CD4-positive, alpha-beta T cell treated with Interleukin-17A for 1 hour (primary cell): ENCODE measurements at places on chromosomes 2 and 18.

DNA sequence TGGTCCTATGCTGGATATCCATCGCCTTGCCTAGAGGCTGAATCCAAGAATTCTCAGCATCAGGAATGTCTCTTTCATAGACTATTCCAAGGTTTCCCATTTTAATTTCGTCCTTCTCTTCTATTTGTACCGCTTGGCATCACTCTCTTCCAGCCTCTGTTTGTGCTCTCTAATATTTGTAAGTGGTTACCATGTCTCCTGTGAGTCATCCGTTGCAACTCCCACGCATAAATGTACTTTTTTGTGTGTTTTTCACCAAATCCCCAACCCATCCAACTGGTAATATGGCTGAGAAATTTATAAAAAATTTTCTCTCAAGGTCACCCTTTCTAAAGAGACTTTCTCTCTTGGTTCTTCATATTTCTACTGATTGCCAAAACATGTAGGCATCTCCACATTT lies 21.8 kb downstream of the COLEC12 start:
- no peak for DNase-seq

- DNase-seq, result no peak
These were observed 121.8 kb downstream of the CDC42EP3 start for GRCh38 chr2:37549598-37549997.

DNA sequence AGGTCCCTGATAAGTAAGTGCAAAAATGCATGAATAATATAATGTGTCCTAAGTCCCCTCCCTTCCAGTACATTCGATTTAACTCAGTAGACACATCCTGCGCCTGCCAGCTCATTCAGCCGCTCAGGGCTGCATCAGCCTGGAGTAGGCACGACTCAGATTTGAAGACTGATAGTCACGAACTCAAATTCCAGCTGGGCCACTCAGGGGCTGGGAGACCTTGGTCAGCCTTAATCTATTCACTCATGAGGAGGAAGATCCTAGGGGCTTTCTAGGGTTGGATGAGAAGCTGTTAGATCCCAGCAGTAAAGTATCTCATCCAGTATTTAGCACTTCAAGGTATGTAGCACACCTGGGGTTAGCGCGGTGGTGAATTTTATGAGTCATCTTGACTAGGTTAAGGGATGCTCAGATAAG lies 98.9 kb upstream of the ODC1 start:
- DNase-seq, result no peak

- DNase-seq, result no peak
These were observed 37.9 kb upstream of the TCF4 start for GRCh38 chr18:55625901-55626300.

GRCh38 chr2:96769814-96770213 lies 9.1 kb downstream of the CNNM4 start:
- no peak for DNase-seq

DNA sequence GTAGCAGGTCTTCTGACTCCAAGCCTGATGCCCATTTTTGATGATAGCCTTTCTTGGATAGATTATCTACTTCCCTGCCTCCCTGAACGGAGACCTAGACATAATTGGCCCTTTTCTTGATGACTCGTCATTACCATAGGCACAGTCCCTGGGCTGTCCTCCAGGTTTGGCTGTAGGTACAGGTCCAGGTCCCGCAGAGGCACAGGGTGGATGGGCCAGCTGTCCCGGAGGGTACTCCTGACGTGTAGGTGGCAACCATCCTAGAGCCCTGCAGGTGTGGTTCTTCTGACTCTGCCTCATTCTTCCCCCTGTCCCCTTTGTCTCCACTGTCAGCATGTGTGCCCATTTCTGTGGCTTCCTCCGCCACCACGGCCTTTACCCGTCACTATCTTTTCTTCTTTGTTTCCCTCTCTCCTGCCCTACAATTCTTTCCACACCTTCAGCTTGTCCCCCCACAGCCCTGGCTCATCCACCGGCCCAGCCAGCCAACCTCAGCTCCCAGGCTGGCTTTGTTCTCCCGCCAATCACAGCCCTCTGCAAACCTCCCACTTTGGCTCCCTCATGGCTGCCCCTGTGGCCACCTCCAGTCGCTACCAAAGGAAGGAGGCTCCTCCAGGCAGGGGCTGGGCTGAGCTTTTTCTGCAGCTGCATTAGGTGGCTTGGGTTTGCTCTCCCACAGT lies 102.8 kb downstream of the SMAD7 start:
- DNase-seq, result no peak

- DNase-seq, result no peak
These were observed 236.6 kb downstream of the CYRIA start for GRCh38 chr2:16429002-16429401.

GRCh38 chr18:24683925-24684324 lies 223.5 kb downstream of the HRH4 start:
- no peak for DNase-seq

DNA sequence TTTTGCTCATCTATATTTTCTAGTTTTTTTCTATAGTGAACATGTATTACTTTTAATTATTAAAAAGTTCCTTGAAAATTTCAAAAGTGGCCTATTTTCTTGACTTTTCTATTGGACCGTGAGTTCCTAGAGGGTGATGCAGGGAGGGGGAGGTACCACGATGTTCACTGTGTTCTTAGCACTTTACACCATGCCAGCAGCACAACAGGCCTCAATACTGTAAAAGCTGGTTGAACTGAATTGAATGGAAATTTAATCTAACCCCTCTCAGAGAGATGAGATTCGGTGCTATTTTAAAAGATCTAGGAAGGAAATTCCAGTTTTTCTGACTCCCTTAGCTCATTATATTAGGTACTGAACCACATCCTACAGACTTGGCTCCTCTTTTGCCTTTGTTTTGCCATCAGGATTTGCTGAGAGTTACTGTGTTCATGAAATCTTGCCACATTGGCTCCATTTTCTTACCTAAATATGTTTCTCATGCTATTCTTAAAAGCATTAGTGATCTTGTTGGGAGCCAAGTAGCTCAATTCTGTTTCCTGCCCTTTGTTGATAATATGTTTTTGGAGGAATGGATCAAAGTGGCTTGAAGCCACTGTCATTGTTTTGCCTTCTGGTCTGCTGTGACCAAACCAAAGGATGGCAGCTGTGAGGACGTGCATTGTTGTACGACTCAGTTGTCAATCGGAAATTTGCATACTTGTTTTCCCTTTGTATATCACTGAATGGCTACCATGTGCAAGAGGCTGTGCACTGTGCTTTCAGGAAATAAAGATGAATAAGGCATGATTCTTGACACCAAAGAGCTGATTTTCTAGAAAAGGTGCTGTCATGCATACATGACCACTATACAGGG lies 25.3 kb downstream of the MYO1B start:
- DNase-seq, result no peak
